ENCODE measurements at places on chromosomes 11 and 22. TPM values are rescaled to one million over a fixed set of nuclear protein-coding genes. Genes with fewer than 3 reads are reported as not detected.

Gene CARNS1
- total RNA-seq, result 0.62 TPM

Gene OR6T1
- not detected for total RNA-seq

Gene FOLH1
- total RNA-seq, result not detected

Gene KCNQ1
- total RNA-seq, result 5.3 TPM

Gene ARHGAP42
- 0.24 TPM for total RNA-seq

Gene TCN2
- 0.23 TPM for total RNA-seq

DNA sequence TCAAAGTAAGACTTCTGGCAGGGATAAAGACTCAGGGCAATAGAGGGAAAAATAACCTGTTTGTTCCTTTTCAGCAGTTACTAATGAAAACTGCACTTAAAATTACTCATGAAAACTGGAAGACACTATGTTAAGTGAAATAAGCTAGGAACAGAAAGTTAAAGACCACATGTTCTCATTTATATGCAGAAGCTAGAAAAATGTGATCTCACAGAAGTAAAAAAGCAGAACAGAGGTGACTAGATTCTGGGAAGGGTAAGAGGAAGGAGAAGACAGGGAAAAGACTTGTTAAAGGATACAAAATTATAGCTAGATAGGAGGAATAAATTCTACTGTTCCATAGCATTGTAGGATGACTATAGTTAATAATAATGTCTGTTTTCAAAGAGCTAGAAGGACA, 22.2 kb downstream of the HPS5 start:
- H3K4me1 ChIP-seq, result peaks cover 18% of the 10 kb centered on the region
- no peak overlapping the region for H3K27ac ChIP-seq
- no peaks in the 10 kb centered on the region for H3K27me3 ChIP-seq
- DNase-seq, result no peak

DNA sequence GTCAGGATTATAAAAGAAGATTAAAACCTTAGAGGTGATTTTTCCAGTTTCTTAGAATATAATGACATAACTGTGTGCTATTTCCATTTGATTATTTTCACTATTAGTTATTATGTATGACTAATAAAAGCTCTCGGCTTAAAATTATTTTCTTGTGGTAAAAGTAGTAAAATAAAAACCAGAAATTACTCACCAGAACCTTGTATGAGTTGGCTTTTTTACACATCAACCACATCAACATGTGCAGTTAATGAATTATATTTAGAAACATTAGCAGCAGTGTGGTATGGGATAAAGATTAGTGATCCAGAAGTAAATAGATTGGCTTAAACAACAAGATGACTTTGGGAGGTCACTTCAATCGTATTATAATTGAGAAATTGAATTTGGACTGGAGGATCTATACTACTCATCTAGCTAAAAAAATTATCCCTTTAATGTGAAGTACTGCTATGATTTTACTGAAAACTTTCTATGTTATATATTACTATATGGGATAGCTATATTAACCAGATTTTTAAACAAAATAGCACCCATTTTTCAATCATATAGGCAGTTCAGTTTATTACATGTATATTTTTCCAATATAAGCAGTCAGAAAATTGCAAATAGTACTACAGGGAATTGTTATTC, 2.8 kb upstream of the BCO2 start:
- H3K27ac ChIP-seq, result no peak overlapping the region
- DNase-seq, result no peak
- H3K4me1 ChIP-seq, result peaks cover 13% of the 10 kb centered on the region
- no peak overlapping the region for H3K4me3 ChIP-seq
- H3K27me3 ChIP-seq, result peaks cover 9% of the 10 kb centered on the region

GRCh38 chr11:9525116-9525515, 48.4 kb upstream of the WEE1 start:
- H3K4me1 ChIP-seq, result no peaks in the 10 kb centered on the region
- no peak overlapping the region for H3K4me3 ChIP-seq
- H3K27ac ChIP-seq, result no peak overlapping the region
- no peak for DNase-seq
- no peaks in the 10 kb centered on the region for H3K27me3 ChIP-seq

DNA sequence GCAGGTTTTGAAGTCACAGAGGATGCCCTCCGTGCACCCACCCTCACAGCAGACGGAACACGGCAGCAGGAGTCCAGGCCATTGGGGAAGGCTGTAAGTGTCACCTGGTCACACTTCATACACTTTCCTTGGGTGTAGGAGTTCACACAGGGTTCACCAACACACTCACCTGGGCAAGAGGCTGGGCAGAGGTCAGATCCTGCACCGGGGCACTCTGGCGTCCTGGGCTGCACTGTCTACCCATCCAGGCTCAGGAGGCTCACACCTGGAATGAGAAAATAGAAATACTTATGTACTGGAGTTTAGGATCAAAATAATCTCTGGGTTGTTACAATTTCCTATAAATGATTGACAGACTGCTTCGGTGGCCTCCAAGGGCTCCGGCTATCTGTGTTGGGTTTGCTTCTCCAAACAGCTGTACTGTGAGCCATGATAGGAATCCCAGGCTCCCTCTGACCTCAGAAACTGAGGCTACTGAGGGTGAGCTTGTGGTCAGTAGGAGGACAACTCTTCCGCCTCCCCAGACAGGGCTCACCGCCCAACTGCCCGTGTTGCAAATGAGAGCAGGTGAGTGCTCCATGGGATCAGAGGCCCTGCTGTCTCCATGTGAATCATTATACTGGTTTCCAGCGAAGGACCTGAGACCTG, 20.1 kb upstream of the CARS1 start:
- no peaks in the 10 kb centered on the region for H3K36me3 ChIP-seq
- no peaks in the 10 kb centered on the region for H3K4me1 ChIP-seq
- DNase-seq, result no peak

GRCh38 chr11:68575025-68575665, 109.2 kb upstream of the GAL start:
- H3K36me3 ChIP-seq, result peaks cover 51% of the 10 kb centered on the region
- H3K4me3 ChIP-seq, result no peak overlapping the region
- peak overlapping the region; percentile 44 for H3K27ac ChIP-seq
- DNase-seq, result no peak
- peaks cover 34% of the 10 kb centered on the region for H3K4me1 ChIP-seq

DNA sequence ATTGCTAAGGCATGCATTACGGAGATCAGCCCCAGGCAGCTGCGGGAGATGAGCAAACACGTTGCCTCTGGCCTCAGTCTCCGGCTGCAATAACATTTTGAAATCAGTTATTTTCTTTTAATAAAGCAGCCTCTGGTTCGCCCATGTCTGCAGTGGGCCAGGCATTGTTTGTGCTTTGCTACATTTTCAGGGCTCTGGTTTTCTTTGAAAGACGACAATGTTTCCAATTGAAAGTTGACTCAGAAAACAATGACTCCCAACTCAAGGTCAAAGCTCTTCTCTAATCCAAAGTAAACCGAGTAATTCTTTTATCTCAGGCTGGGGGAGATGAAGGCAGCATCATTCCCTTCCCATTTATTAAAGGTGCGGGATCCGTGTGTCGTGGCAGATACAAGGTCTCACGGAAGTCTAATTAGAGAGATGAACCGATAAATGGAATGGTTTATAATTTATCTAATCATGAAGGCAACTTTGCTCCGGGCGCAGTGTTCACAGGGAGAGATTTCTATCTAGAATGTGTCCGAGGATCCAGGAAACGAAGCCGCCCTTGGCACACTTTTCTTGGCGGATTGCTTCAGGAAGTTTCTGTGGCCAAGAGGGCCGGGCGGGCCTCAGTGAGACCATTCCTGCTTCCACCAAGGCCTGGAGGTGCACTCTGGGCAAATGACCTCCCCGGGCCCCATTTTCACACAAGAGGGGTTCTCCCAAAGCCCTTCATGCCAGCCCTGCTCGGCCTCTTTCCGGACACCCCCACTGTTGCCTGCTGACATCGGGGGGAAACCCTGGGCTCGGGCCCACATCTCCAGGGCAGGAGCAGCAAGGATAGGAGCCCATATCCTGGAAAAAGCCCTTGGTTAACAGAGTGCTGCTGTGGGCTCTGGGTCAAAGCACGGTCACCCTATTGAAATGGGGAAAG, 811.4 kb downstream of the BRD1 start:
- DNase-seq, result no peak
- H3K4me1 ChIP-seq, result no peaks in the 10 kb centered on the region
- no peak overlapping the region for H3K27ac ChIP-seq
- no peak overlapping the region for H3K4me3 ChIP-seq
- no peaks in the 10 kb centered on the region for H3K36me3 ChIP-seq

- peaks cover 8% of the 10 kb centered on the region for H3K27me3 ChIP-seq
- no peak overlapping the region for H3K27ac ChIP-seq
- DNase-seq, result no peak
- H3K4me3 ChIP-seq, result no peak overlapping the region
Measured at GRCh38 chr11:130710497-130711012, 205.7 kb downstream of the SNX19 start.

GRCh38 chr11:35009191-35009943, 92.9 kb downstream of the PDHX start:
- no peak for DNase-seq
- peaks cover 72% of the 10 kb centered on the region for H3K4me1 ChIP-seq
- H3K27me3 ChIP-seq, result peaks cover 11% of the 10 kb centered on the region

GRCh38 chr11:94647926-94648325, 80.8 kb downstream of the PIWIL4 start:
- no peaks in the 10 kb centered on the region for H3K36me3 ChIP-seq
- H3K4me1 ChIP-seq, result no peaks in the 10 kb centered on the region
- DNase-seq, result no peak

DNA sequence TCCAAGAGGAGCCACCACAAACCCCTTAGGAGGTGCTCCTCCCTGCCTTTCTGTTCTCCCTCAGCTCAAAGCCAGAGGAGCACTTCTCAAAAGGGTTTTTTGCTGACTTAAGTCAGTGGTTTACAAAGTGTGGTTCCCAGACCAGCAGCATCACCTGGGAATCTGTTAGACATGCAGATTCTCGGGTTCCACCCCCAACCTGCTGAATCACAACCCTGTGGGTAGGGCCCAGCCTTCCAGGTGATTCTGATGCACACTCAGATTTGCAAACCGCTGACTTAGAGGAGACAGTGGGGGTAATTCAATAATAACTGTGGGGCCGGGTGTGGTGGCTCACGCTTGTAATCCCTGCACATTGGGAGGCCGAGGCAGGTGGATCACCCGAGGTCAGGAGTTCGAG, 22.8 kb downstream of the CREB3L1 start:
- H3K36me3 ChIP-seq, result no peaks in the 10 kb centered on the region
- DNase-seq, result no peak
- no peak overlapping the region for H3K27ac ChIP-seq
- no peaks in the 10 kb centered on the region for H3K4me1 ChIP-seq

DNA sequence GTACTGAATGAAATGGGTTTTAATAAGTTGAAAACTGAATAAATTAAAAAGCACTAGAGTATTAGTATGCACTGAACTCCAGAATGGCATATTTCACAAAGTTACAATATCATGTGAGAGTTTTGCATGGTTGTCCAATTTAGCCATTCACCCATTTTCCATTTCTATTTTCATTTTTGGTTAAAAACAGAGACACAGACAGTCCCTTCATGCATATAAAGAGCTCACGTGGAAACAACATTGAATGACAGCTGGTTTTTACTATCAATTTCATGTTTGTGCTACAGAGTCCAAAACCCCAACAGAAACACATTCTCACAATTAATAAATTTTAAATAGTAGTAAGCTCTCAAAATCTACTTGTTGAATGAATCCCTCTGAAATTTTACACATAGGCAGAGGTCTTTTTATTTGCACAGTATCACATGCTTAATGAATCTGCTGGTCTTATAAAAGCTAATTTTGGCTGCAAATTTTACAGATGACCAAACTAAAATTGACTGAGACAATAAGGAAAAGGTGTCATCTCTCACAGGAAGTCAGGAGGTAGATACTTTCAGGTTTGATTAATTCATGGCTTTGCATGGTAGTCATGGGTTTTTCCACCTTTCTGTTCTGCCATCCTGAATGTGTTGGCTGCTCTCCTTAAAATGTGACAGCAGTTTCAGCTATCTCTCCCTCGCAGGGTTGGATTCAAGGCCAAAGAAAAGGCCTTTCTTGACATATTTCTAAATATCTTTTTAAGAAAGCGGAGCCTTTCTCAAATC, 20.6 kb upstream of the DDI1 start:
- no peak overlapping the region for H3K27ac ChIP-seq
- no peak for DNase-seq
- peaks cover 2% of the 10 kb centered on the region for H3K27me3 ChIP-seq
- no peak overlapping the region for H3K4me3 ChIP-seq

GRCh38 chr11:85752890-85753581, 57.9 kb downstream of the SYTL2 start:
- peak; percentile 89 for DNase-seq
- peaks cover 99% of the 10 kb centered on the region for H3K4me1 ChIP-seq
- H3K27me3 ChIP-seq, result peaks cover 4% of the 10 kb centered on the region
- H3K27ac ChIP-seq, result peak overlapping the region; percentile 98
- H3K4me3 ChIP-seq, result peak overlapping the region; percentile 73
- H3K36me3 ChIP-seq, result peaks cover 47% of the 10 kb centered on the region

GRCh38 chr11:1129143-1129610, 28.6 kb upstream of the MUC5AC start:
- DNase-seq, result no peak
- no peak overlapping the region for H3K4me3 ChIP-seq
- H3K27ac ChIP-seq, result no peak overlapping the region
- H3K27me3 ChIP-seq, result peaks cover 2% of the 10 kb centered on the region
- no peaks in the 10 kb centered on the region for H3K4me1 ChIP-seq

- no peak overlapping the region for H3K27ac ChIP-seq
- H3K27me3 ChIP-seq, result no peaks in the 10 kb centered on the region
- peaks cover 13% of the 10 kb centered on the region for H3K4me1 ChIP-seq
- no peak overlapping the region for H3K4me3 ChIP-seq
Measured at GRCh38 chr22:19490628-19491230, 11.0 kb downstream of the CDC45 start.

Measured in activated T-helper 1 cell treated with anti-CD3 and anti-CD28 coated beads, Interleukin-12 subunit alpha, Interleukin-12 subunit beta, Interleukin-2, Interleukin-4 antibody, amounts not matched to agents 30 ng/mL and 10 ng/mL and 1 ng/mL, durations not matched to agents 14 hours and 24 hours and 36 hours (primary cell).